ENCODE measurements at places on chromosomes 1 and 21.

DNA sequence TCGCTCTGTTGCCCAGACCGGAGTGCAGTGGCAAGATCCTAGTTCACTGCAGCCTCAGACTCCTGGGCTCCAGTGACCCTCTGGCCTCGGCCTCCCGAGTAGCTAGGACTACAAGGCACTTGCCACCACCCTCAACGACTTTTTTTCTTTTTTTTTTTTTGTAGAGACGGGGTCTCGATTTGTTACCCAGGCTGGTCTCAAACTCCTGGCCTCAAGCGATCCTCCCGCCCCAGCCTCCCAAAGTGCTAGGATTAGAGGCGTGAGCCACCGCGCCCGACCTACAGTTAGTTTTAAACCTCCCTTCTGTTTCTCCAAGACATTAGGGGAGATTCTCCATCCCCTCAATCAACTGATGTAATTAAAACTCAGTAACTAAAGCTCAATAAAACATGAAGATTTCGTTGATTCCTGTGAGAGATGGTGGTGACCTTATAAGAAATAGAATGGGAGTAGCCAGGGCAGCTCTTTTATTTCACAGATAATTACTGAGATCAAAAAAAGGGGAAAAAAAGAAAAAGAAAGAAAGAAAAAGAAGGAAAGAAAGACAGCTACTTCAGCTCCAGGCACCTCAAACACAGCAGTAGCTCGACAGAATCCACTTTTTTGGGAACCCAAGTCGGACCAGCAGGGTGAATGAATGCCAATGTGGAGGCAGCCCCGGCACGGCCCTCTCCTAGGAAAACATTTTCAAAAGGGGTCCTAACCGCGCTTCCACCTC lies 598 bp downstream of the GON4L start:
- no peak for DNase-seq

DNA sequence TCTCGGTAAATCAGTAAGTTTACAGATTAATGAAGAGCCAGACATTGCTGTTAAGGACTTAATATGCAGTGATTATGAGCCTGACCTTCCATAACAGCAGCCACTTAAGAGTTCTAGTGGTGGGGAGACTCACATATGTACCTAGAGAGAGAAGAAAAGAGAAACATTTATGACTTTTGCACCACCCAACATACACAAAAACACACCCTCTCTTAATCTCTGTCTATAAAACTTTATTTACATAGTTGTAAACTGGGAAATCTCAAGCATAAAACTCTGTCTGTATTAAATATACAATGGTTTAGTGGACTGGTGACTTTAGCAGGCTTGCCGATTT lies 347.4 kb upstream of the ADGRL2 start:
- no peak for DNase-seq

- DNase-seq: no peak
Measured at GRCh38 chr1:157307491-157307890, 169.3 kb upstream of the ETV3 start.

DNA sequence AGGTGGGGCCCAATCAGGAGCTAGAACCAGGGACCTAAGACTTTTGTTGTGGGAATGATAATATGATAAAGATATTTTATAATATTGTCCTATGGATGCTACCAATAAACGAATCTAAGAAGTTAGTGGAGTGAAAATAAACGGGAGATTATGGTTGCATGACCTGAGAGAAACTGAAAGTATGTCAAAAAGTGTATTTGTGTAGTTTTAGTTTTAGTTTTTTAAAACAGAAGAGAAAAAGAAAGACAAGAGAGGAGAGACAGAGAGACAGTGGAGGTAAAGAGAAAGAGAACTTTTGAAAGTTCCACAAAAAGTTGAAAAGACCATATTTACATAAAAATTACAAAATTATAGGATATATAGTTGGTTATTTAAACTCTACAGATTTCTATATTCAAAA lies 64.1 kb upstream of the TMPRSS15 start:
- DNase-seq: no peak

- peak; percentile 28 for DNase-seq
Measured at GRCh38 chr1:154463512-154463990, 38.5 kb upstream of the TDRD10 start.

GRCh38 chr1:102110586-102110985 lies 113.9 kb upstream of the OLFM3 start:
- DNase-seq: no peak

- DNase-seq: no peak
Measured at GRCh38 chr1:243477731-243478290, 222.0 kb downstream of the SDCCAG8 start.

- no peak for DNase-seq
Measured at GRCh38 chr1:59506952-59507351, 210.1 kb downstream of the FGGY start.

- no peak for DNase-seq
Measured at GRCh38 chr1:167190747-167191237, 29.9 kb upstream of the POU2F1 start.

- no peak for DNase-seq
Measured at GRCh38 chr1:172456344-172456769, 12.5 kb upstream of the PIGC start.

DNA sequence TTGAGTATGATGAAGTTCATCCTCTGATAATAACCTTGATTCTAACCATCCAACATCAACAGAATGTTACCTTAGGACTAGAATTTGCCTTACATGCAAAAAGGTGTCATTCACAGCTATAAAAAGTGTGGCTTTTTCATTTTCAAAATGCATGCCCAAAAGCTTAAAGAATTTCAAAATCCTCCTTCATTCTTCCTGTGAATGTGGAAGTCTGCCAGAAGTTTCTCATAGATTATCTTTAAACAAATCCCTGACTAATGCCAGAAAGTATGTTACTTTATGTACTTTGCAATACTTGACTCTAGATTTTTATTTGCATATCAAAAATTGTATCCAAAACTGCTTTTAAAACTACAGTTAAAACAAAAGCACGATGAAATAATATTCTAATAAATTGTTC lies 270.6 kb upstream of the ZRANB2 start:
- no peak for DNase-seq

GRCh38 chr1:83671586-83671985 lies 327.3 kb downstream of the TTLL7 start:
- DNase-seq: no peak

DNA sequence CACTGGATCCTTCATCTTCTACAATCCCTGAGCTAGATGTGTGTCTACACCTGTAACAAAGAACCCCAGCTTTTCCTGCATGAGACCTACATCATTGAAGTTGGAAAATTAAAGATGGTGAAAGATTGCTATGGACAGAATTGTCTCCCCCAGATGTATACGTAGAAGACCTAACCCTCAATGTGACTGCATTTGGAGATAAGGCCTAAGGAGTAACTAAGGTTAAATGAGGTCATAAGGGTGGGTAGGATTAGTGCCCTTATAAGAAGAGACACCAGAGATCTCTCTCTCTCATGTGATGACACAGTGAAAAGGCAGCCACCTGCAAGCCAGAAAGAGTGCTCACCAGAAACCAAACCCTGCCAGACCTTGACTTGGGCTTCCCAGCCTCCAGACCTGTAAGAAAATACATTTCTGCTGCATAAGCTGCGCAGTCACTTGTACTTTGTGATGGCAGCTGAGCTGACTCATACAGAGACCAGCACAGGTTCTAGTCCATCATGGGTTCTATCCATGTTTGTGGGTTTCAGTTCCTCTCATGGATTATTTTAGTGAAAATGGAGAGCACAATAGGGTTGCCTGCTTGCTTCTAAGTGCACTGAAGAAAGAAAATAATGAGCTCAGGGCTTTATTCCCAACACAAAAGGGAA lies 180.8 kb downstream of the TPR start:
- no peak for DNase-seq

DNA sequence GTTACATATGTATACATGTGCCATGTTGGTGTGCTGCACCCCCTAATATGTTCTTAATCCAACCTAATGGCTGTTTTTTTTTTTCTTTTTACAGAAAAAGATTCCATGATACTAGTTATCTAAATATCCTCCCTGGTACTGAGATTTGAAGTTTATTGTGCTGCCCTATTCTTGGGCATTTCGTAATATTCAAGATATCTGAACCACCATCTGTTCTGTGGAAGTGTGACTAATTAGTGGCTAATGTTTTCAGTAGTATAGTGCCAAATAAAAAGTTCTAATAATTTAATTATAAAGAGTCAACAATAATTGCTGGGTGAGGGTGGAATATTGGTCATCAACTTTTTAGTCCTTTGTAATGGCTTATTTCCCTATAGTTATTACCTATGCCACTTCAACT lies 217.5 kb downstream of the GABPA start:
- DNase-seq: no peak

DNA sequence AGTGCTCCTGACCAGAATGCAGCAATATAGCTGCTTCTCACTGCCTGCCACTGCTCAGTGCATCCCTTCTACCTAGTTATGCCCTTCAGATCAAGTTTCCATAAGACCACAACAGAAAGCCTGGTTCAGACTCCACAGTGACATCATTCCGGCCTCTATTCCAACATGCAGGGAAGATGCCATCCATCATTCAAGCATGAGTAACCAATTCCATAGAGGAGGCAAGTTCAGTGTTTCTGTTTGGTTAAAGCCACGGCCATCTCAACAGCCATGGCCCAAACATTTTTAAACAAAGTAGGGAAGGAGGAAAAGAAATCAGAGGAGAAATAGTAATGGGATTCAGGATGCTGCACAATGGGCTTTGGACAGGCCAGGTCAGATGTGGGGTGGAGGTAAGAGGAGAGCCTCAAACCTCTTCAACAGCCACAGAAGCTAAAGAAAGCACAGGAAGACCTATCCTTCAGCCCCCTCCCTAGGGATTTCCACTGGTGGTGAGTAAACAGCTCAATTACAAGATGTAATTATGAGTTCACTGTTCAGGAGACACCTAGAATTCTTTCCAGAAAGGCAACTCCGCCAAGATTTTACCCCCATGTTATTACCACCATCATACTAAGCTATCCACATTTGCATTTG lies 484.9 kb downstream of the SETD4 start:
- no peak for DNase-seq

- DNase-seq: no peak
Measured at GRCh38 chr1:26696654-26697430, 1.0 kb downstream of the ARID1A start.

GRCh38 chr1:97332716-97333115 lies 588.1 kb downstream of the DPYD start:
- no peak for DNase-seq

- no peak for DNase-seq
Measured at GRCh38 chr1:101250222-101250621, 13.4 kb downstream of the S1PR1 start.

DNA sequence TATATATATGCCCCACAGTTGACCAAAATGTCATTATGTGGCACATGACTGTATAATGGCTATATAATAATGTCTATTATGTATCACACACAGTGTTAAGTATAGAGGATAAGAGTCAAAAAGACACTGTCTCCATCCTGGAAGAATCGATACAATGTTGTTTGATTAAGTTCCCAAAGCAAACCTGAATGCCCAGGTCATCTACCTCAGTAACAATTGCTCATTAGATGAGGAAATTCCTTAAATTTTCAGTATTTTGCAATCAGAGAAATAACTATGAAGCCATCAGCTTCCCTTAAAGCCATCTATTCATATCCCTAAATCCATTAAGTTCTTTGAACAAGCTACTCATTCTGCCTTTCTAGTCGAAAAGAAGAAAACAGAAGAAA lies 10.0 kb downstream of the FOXJ3 start:
- DNase-seq: no peak

DNA sequence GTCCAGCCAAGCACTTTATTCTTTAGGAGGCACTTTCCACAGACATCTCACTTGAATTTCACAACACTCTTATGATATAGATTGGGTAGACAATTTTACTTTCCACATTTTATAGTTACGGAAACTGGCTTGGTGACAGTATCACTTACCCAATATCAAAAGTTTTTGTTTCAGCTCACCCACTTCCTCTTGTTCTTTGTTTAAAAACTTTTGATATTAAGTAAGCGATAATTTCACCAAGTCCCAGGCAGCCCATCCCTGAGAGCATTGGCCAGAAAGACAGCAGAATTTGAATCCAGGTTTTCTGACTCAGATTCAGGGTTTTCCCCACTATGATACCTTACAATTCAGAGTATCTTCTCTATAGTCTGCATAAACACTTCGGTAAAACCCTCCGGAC lies 60.0 kb downstream of the LRIG2 start:
- no peak for DNase-seq

- DNase-seq: no peak
Measured at GRCh38 chr1:58430421-58431275, 115.9 kb downstream of the OMA1 start.

GRCh38 chr1:248804771-248805681 lies 20.7 kb downstream of the SH3BP5L start:
- DNase-seq: no peak

DNA sequence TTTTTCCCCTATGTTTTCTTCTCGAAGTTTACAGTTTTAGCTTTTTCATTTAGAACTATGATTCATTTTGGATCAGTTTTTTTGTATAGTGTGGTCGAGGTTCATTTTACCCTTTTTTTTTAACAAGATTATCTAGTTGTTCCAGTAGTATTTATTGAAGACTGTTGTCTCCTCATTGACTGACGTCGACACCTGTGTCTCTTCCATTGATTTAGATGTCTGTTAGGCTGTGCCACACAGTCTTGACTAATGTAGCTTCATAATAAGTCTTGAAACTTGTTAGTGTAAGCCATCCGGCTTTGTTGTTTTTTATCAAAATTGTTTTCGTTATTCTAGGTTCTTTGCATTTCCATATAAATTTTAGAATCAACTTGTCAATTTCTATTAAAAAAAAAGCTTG lies 45.2 kb downstream of the CAMSAP2 start:
- no peak for DNase-seq
